ENCODE measurements at places on chromosomes 2 and 18.

DNA sequence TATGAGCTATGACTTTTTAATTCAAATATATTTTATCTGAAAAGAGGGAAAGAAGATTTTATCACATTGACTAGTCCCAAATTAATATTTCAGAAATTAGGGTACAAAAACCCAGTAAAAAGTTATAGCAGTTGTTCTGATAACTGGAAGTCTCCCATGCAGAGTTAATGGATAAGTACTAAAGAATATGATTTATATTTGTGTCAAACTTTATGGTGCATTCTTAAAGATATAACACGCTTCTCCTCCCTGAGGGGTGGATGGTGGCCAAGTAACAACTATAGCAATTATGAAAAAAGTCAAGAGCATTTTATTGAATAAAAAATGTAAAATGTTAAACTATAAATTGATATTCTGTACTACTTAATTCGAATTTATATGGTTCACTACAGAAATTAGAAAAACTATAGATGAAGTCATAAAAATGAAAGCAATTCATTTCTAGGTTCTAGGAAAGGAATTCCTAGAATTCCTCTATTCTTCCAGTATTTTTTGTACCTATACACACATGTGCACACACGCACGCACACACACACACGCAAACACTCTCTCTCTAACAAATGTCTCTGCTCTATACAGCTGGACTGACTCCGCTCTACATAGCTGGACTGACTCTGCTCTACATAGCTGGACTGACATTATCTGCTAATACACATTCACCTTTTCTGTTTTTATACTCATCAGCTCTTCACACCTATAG is 111.3 kb downstream of the PRELID3A start:
- DNase-seq, result no peak

DNA sequence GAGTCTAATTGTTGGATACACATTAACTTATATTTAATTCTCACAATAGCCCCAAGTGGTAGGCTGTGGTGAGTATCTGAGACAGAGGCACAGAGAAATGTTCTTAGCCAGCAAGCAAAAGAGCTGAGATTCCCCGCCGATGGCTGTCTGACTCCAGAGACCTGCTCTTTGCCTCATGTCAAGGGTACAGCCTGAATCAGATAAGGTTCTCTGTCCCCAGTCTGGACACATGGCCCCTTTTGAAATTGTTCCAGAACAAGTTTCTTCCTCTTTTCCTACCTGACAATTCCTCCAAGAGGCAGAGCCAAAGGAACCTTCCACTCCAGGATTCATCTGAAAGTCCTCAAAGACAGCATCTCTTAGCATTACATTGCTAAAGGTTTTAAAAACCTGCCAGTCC is 512.9 kb upstream of the TNP1 start:
- no peak for DNase-seq

DNA sequence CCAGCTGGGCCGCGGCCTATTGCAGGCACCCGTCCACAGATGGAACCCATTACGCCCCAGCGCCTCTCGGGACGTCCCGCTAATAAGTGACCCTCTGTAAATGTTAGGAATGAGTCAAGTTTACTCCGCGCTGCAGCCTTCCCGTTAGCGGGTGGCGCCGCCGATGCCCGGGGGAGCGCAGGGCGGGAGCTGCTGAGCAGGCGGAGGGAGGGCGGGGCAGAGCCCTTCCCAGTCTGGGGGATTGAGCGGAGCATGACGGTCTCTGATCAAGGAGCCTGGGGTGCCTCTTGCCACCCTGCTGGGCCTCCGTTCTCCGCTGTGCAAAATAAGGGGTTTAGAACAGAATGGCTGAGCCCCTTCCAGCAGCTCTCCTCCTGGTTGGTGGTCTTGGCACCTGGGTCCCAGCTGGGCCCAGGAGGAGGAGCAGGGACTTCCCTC is 10.5 kb downstream of the CROCC2 start:
- DNase-seq, result no peak

GRCh38 chr18:24923138-24923537 is 428.8 kb downstream of the ZNF521 start:
- no peak for DNase-seq

GRCh38 chr2:8653485-8653884 is 28.4 kb upstream of the ID2 start:
- no peak for DNase-seq

GRCh38 chr2:45768208-45768607 is 116.7 kb downstream of the PRKCE start:
- no peak for DNase-seq

- no peak for DNase-seq
Observed at GRCh38 chr2:220452561-220452960, 825.1 kb downstream of the SLC4A3 start.
